ENCODE measurements at places on chromosomes 11 and 22. TPM values are rescaled to one million over a fixed set of nuclear protein-coding genes. Genes with fewer than 3 reads are reported as not detected.

Gene OR52A1
- total RNA-seq, result not detected

Gene FGF4
- not detected for total RNA-seq

GRCh38 chr22:34798605-34799004, 267.4 kb upstream of the ISX start:
- H3K4me1 ChIP-seq, result no peaks in the 10 kb centered on the region
- DNase-seq, result no peak
- no peaks in the 10 kb centered on the region for H3K36me3 ChIP-seq
- no peak overlapping the region for H3K4me3 ChIP-seq

DNA sequence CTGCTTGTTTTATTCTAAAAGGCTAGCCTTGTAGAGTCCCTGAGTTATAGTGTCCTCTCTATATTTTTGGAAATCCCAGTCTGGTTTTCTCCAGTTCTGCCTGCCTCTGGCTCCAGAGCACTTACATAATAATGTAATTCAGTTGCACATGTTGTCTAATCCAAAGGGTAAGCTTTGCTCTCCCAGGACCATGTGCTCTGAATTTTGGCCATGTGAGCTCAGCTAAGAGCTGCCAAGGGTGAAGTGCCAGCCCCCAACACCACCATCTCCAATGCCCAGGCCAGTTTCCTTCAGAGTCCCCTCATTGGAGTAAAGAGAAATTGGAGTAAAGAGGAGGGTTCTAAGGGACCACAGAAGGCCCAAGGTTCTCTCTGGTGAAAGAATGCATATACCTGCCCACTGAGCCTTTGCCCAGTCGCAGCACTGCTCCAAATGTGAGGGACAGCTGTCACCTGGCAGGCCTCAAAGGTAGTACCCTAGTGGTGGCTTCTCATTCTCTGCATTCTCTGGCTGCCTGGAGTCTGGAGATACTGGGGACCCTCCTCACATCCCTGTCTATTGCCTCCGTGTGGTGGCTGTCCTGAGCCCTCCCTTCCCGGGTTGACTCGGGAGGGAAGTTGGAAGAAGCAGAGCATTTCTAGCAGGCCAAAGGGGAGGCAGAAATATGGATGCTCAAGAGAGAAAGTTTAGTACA, 4.9 kb downstream of the CRY2 start:
- H3K27ac ChIP-seq, result no peak overlapping the region
- H3K36me3 ChIP-seq, result peaks cover 4% of the 10 kb centered on the region
- peaks cover 25% of the 10 kb centered on the region for H3K4me1 ChIP-seq
- H3K4me3 ChIP-seq, result no peak overlapping the region
- no peak for DNase-seq

GRCh38 chr11:102733232-102733875, 8.6 kb upstream of the MMP8 start:
- H3K4me1 ChIP-seq, result no peaks in the 10 kb centered on the region
- no peak overlapping the region for H3K4me3 ChIP-seq
- peak; percentile 82 for DNase-seq
- H3K27me3 ChIP-seq, result peaks cover 34% of the 10 kb centered on the region

- peak overlapping the region; percentile 58 for H3K27ac ChIP-seq
- peaks cover 10% of the 10 kb centered on the region for H3K27me3 ChIP-seq
- peak overlapping the region; percentile 85 for H3K4me3 ChIP-seq
- no peaks in the 10 kb centered on the region for H3K36me3 ChIP-seq
Observed at GRCh38 chr11:60840470-60841430, 1.2 kb upstream of the CCDC86 start.

GRCh38 chr22:32199341-32199740, 5.5 kb downstream of the RFPL2 start:
- peaks cover under 1% of the 10 kb centered on the region for H3K4me1 ChIP-seq
- H3K36me3 ChIP-seq, result no peaks in the 10 kb centered on the region
- H3K27me3 ChIP-seq, result peaks cover 25% of the 10 kb centered on the region
- H3K27ac ChIP-seq, result no peak overlapping the region

- H3K27me3 ChIP-seq, result no peaks in the 10 kb centered on the region
- peaks cover 8% of the 10 kb centered on the region for H3K4me1 ChIP-seq
- no peak overlapping the region for H3K27ac ChIP-seq
- H3K36me3 ChIP-seq, result no peaks in the 10 kb centered on the region
Observed at GRCh38 chr11:121740902-121741301, 288.1 kb upstream of the SORL1-AS1 start.

GRCh38 chr22:19819208-19819910, 35.3 kb downstream of the GNB1L start:
- peak; percentile 74 for DNase-seq
- no peaks in the 10 kb centered on the region for H3K4me1 ChIP-seq
- H3K27ac ChIP-seq, result no peak overlapping the region
- no peaks in the 10 kb centered on the region for H3K36me3 ChIP-seq

- H3K4me1 ChIP-seq, result no peaks in the 10 kb centered on the region
- DNase-seq, result no peak
- H3K36me3 ChIP-seq, result no peaks in the 10 kb centered on the region
- no peak overlapping the region for H3K4me3 ChIP-seq
Observed at GRCh38 chr11:77054084-77054483, 12.7 kb upstream of the CAPN5 start.

DNA sequence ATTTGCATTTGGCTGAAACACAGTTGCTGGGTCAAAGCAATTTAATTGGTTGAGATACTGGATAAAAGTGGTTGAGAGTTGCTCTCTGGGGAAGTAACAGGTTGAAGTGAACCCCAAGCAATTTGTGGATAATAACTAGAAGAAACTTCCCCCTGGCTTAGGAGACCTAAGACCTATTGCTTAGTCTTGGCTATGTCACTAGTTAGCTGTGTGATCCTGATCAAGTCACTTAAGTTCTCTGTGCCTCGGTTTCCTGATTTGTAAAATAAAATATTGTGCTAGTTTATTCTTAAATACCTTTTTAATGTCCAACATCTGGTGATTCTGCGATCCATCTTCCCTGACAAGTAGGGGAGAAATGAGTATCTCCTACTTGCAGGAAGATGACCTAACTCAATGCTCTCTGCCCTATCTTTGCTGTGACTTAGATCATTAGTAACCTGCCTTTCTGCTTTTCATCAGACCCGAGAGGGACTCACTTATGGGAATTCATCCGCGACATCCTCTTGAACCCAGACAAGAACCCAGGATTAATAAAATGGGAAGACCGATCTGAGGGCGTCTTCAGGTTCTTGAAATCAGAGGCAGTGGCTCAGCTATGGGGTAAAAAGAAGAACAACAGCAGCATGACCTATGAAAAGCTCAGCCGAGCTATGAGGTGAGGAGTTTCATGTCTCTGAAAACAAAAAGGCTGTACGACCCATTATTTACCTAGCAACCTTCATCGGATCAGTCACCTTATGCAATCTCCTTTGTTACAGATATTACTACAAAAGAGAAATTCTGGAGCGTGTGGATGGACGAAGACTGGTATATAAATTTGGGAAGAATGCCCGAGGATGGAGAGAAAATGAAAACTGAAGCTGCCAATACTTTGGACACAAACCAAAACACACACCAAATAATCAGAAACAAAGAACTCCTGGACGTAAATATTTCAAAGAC, 37.5 kb downstream of the EHF start:
- no peaks in the 10 kb centered on the region for H3K27me3 ChIP-seq
- DNase-seq, result no peak
- no peak overlapping the region for H3K4me3 ChIP-seq
- peaks cover 21% of the 10 kb centered on the region for H3K4me1 ChIP-seq
